ENCODE measurements at places on chromosomes 4 and X. TPM values are rescaled to one million over a fixed set of nuclear protein-coding genes. Genes with fewer than 3 reads are reported as not detected.

GRCh38 chr4:142043509-142043908, 407.1 kb downstream of the IL15 start:
- no peak for DNase-seq

DNA sequence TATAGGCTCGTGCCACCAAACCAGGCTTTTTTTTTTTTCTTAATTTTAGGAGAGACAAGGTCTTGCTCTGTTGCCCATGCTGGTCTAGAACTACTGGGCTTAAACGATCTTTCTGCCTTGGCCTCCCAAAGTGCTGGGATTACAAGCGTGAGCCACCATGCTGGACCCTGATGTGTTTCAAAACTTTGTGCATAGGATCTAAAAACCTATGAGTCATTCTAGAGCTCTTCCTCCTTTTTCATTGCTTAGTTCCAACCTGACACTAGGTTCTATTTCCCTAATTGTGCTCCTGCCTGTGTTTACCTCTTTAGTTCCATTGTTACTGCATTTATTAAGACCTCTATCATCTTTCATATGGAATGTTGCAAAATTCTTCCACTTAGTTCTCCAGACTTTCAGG, 57.3 kb downstream of the HPGD start:
- DNase-seq = no peak

The ARHGAP36 gene
- not detected for total RNA-seq

DNA sequence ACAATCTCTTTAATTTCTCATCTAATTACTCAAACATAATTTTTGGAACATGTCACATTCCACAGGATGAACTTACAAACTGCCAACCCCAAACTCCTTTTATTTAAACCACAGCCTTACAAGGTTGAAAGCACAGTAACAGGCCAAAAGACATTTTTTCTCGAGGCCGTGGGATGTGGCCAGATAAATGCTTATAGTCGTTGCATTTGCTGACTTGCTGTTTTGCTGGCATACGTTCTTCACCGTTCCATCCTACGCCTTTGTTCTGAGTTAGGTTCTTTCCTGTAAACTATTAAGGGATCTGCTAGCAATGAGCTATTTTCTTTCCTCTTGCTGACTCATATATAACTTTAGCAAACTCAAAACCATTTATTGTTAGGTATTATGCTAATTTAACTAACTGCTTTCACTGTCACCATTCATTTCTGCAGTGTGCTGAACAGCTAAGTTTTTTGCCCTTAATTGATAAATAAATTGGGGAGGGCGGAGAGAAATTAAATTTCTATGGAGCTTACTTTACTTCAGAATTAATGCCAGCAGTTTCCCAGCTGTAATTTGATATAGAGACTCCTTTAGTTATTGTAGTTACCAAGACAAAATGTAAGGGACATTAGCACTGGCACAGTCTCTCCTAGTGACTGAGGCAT, 135.1 kb upstream of the PACRGL start:
- no peak for DNase-seq

DNA sequence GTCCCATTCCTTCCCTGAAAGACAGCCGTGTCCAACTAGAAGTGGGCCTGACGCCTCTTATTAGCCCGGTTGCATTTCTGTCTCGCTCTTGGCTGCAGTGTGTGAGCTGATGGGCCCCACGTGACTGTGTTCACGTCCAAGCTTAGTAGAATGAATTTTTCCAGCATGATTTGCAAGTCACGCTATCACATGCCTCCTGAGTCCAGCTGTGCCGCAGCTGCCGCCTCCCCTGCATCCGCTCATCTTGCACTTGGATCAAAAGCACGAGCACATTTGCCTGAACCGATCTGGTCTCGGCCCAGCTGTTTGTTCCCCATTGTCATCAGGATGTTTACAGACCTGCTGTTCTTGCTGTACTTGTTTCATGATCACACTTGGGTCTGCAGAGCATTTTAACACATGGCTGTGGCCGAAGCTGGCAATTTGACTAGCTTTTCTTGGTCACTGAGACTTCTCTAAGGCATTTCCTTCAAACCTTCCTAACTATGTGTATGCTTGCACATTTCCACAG, 126.5 kb downstream of the KIT start:
- DNase-seq = no peak

GRCh38 chr4:73862322-73862721, 6.9 kb upstream of the CXCL1 start:
- DNase-seq = no peak

The SMR3B gene
- not detected for total RNA-seq

DNA sequence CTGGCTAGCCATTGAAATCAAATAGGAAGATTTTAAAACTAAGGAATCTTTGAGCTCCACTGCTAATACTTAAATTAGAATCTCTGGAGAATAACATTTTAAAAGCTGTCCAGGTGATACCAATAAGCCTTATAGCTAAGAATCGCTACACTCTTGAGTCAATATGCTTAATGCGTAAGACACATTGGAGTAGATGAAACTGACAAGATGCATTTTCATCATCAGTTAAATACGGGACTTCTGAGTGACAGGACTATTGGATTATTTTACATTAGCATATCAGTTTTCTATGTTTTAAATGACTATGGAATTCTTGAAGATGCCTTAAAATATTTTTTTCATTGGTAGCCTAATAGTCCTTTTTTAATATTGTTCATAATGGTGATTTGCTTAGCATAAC, 80.2 kb downstream of the ATOH1 start:
- no peak for DNase-seq

DNA sequence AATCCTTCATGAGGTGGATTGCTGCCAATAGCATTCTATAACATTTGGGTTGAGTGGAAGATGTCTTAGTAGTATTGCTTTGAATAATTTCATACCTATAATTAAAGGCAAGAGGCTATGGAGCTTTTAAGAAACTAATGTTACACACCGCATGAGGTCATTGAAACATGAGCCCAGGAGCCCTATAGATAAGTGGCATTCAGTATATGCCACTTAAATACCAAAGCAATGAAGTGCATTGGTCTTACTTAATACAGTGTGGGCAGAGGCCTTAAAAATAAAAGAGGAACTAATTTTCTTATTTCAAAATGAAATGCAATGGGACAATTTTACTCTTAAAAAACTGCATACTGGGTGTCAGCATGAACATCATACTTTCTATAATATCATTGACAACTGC, 47.5 kb downstream of the SPATA18 start:
- no peak for DNase-seq

The ADH1B gene
- 4,408 TPM for total RNA-seq

The CCDC110 gene
- total RNA-seq = 0.24 TPM

DNA sequence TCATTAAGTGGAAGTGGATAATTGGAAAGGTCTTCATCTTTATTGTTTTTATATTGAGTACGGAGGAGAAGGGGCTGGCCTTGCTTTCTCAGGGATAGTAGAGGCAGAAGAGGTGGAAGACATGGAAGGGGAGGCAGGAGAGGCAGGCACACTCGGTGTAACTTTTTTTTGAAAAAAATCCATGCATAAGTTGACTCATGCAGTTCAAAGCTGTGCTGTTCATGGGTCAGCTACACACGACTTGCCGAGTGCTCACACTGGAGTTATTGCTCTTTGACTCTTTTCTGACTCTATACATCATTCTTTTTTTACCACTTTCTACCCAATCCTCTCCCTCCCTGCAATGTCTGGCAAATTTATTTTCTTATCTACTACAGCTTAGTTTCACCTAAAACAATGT, 158.3 kb upstream of the AADAT start:
- DNase-seq = no peak

DNA sequence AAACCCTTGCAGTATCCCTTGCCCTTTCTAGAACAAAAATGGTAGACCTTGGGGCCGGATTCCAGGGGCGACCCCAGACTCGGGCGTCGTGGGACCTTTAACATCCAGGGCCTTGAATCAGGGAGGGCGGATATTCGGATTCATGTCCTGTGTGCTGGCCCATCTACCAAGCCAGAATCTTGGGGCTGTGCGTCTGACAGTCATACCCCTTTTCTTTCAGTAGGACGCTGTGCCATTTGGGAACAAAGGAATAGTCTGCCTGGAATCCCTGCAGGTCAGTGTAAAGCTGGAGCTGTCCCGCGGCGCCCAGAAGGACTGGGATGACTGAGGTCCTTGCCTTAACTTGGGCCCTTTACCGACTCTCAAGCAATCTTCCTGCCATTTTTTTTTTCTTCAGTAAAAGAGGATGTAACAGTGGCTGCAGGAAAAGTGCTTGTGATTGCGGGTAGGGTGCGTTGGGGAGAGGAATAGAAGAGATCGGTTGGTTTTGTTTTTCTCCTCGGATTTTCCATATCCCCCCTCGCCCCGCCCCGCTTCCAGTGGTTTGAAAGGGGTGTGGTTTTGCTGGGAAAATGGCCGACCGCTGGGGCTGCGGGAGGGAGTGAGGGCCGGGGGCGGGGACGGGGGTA, 518 bp downstream of the ARMCX1 start:
- DNase-seq = no peak

DNA sequence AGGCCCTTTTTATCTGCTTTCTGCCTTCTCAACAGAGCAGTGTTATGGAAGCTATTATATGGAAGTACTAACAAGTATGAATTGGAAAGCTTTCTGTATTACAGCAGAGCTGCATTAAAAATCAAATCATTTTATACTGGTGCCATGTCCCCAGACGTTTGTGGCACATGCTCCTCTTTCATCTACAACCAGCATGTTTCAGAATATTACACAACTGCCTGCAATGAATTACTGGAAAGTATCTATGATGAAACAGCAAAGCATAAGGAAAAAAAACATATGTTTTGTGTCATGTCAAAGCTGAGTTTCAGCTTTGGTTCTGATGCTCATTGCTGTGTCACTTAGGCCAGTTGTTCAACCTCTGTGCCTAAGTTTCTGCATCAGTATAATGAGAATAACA, 576.8 kb downstream of the GBA3 start:
- DNase-seq = no peak

GRCh38 chr4:71614621-71615020, 169.3 kb downstream of the GC start:
- no peak for DNase-seq

DNA sequence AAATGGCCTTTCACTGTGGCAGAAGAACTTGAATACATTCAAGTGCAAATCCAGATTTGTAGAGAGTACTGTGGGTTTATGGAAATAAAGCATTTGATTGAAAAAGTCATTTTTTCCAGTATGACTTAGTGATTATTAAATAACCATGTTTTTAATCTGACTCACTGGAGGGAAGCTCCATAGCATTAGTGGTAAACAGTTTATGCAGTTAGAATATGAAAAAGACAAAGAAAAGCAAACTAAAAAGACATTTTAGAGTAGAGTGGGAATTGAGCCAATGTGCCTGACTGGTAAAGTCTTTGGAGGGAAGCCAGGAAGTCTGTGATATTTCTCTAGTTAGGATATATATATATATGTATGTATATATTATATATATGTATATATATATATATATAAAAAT, 53.4 kb downstream of the FAT4 start:
- DNase-seq = no peak

DNA sequence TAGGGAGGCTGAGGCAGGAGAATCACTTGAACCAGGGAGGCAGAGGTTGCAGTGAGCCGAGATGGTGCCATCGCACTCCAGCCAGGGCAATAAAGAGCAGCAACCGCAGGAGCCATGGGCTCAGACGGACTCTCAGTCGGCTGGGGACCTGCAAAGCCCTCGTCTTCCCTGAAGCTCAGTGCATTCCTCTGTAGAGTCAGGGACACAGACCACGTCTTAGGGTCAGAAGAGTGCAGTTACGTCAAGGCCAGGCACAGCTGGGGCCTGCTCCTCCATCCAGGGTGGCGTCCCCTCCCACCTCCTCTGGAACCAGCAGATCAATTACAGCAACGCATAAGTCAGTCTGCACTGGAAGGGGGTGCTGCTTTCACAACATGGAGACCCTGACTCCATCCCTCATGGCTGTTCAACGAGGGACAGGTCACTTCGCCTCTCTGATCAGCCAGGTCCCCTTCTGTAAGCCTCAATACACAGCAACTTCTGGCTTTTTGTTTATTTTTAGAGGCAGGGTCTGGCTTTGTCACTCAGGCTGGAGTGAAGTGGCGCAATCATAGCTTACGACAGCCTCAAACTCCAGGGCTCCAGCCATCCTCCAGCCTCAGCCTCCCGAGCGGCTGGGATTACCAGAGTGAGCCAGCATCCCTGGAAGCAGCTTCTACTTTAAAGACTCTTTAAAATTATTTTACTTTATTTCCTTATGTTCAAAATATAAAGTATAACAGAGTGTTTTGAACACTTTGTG, 76.4 kb downstream of the ZFYVE28 start:
- DNase-seq = no peak
